D341Med (cell line): ENCODE measurements at places on chromosomes 7 and 10.

GRCh38 chr10:96772196-96772595, 51.9 kb upstream of the PIK3AP1 start:
- no peak for DNase-seq

DNA sequence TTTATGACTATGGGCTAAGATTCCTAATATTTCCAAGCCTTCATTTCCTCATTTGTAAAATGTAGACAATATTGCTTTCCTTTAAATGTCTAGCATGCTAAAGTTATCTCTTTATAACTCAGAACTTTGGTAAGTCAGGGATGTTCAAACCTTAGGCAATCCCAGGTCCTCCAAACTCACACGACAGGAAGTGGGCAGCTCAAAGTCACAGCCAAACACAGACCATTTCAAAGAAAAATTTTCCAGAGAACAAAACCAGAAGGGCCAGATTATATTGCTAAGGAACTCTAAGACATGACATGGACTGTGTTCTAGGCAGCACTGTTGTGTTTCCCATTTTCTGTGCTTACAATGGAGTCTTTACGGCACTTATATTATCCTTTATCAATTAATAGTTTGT, 87.8 kb upstream of the DYNC1I1 start:
- no peak for DNase-seq

GRCh38 chr10:101867931-101868330, 24.3 kb upstream of the KCNIP2 start:
- DNase-seq: no peak

GRCh38 chr7:114209968-114210367, 204.6 kb upstream of the FOXP2 start:
- DNase-seq: no peak

GRCh38 chr10:76435157-76435556, 1003.7 kb downstream of the LRMDA start:
- DNase-seq: no peak

GRCh38 chr10:72334825-72335393, 19.8 kb downstream of the DNAJB12 start:
- DNase-seq: no peak

DNA sequence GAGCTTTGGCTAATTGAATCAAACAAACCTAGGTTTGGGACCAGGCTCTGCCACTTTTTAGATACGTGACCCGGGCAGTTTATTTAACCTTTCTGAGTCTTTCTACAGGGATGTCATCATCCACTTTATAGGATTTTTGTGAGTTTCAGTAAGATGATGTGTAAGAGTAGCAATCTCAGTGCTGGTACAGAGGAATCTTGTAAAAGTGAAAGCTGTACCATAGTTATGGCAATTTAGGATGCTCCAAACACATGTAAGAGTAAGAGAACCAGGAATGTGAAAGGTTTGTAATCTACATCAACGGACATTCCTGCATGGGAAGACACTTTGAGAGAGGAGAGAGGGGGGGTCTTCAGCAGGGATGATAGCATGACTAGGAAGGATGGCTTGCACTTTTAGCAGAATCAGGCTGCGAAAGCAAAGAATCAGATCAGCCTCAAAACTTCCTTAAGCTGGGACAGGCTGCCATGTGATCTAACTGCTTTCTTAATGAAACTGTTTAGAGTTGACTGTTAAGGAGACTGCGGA, 968 bp downstream of the NOLC1 start:
- DNase-seq: no peak
